ENCODE measurements at places on chromosomes 1 and 21.

DNA sequence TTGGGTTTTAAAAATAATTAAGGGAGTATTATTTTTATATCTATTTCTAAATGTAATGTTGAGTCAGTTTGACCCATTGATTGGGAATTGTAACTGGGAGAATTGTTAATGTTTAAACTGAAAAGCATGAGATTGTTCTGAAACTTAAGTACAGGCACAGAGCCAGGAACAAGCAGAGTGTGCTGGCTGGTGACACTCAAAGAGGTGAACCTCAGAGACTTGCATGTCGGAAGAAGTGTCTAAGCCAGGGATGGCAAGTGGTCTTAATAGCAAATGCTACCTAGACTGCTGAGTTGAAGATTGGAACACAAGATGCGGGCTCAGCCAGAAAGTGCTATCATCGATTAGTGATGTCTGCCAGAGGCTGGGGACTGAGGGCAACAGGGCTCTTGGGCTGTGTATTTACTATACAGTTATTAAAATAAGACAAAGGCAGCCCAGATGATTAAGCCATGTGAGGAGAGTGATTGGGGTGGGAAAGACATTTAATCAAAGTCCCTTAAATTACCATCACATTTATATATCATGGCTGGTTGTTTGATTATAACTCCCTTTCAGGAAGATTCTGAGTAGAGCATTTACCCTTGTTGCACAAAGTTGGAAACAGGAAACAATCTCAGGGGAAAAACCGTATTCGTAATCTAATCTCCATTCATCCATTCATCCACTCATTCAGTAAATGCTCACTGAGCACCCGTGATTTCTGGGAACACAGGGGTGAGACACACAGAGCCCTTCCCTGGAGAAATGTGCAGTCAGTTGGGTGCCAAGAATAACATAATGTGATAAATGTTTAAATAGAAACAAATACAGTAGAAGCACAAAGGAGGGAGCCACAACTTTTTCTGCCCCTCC lies 42.8 kb downstream of the C8A start:
- no peak for DNase-seq

DNA sequence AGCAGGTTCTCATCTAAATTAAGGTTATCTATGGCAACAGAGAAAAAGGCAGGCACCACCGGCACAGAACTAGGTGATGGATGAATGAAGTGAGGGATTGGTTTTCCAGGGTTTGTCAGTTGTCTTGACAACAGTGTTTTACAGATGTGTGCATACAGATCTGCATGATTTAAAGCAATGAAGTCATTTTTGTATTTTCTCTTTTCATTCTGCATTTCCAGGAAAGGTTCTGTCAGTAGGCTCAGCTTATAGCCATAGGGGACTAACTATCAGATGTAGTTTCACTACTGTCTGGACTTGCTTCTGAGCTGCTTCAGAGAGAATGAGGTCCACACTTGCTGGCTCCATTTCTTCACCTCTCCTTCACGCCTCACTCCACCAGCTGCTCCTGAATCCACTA lies 98.2 kb upstream of the LMO4 start:
- DNase-seq: peak; percentile 22

DNA sequence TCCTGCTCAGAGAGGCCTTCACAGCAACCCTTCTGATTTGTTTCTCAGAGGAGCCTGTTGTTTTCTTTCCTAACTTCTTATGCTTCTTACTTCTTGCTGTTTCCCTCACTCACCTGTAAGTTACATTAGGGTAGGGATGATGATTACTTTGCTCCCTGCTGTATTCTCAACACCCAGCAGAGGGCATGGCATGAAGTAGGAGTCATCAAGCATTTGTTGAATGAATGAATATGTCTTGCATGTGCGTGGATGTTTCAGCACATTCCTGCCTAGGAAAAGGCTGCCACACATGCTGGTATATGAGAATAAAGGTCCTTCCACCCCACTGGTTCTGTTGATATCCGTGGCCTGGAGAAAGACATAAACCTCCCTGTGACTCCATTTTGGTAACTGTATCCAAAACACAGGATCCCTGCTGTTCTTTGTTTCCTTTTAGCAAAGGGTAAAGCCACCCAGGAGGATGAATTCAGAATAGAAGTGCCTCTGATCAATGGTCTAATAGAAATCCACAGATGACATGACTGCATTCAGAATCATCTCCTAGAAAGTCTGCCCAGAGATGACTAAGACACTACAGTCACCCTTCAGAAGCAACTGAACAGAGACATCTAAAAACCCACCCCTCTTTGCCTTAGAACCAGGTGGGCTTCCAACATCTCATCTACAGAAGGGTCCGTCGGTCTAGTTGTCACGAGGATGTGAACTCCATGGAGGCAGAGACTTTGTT lies 168.8 kb downstream of the ZSCAN20 start:
- DNase-seq: no peak

DNA sequence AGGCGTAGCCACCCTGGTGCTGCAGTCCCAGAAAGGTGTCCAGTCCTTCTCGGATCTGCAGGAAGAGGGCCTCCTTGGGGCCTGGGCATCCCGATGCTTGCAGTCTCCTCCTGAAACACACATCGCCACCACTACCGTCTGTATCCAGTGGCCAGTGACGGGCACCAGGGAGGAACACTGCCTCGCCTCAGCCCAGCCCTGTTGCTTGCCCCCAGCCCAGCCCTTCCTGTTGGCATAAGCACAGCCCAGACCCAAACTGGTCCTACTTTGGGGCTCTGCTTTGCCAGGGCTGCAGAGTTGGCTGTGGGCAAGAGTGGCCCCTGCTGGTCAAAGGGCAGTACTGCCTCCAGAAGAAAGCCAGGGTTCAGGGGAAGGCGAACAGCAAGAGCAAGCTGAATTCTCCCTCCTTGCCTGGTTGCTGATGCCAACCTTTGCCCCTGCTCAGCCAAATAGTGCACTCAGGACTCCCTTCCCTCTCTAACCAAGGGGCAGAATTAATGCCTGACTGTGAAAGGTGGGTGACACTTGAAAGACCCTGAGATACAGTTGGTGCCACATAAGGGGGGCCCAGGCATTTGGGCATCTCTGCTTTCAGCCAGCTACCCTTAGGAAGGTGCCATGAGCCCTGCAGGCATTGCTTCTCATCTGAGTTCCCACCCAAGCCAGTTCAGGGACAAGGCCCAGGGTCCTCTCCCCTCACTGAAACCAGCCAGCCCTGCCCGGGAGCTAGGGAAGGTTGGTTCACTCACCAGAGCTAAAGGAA lies 11.1 kb upstream of the ARHGEF2 start:
- DNase-seq: peak; percentile 82

Data from muscle of arm (tissue), 14 donors.